ENCODE measurements at places on chromosomes 7 and 10.
A peak's percentile ranks its signal among the peaks of the same experiment; 100 is the strongest.

- no peak for DNase-seq
Measured at GRCh38 chr10:63547628-63548360, 26.6 kb downstream of the REEP3 start.

- DNase-seq = peak; percentile 65
Measured at GRCh38 chr7:131109759-131110296, 217.8 kb upstream of the MKLN1 start.

- DNase-seq = no peak
Measured at GRCh38 chr10:43453266-43453831, 16.4 kb downstream of the ZNF487 start.

DNA sequence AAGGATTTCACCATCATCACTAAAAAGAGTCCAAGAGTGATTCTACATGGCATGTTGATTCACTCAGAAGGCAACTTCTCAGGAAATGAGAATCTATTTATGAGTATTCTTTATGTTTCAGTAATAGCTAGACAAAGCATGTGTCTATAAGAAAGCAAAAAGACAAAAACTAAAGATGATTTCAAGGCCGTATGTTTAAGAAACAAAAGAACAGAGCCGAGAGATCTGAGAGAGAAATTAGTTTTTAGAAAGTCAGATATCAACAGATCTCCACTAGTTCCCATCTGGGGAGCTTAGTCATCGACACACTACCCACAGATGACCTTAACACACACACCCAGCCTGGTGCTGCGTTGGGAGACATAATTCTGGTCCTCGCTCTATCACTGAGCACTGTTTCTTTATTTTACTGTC, 21.0 kb downstream of the PIP4K2A start:
- no peak for DNase-seq

- DNase-seq = no peak
Measured at GRCh38 chr7:104135760-104136558, 71.9 kb downstream of the ORC5 start.

GRCh38 chr7:34837801-34838201, 179.8 kb downstream of the NPSR1 start:
- no peak for DNase-seq

- no peak for DNase-seq
Measured at GRCh38 chr10:72784551-72785351, 92.8 kb downstream of the MCU start.

DNA sequence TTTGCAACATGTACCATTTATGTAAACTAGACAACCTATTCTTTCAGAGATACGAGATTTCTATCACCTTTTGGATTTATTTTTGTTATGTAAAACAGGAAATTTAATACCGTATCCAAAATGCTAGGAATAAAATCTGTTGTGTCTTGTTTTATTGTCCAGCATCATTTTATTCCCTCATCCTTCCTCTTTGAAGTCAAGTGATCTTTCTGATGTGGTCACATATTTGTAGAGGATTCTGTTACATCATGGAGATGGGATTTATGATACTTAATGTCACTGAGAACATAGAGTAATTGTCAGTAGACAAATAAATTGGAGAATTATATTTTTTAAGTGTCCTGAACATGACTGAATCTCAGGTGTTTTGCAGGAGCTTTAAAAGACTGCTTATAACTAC, 64.7 kb downstream of the ZNF277 start:
- DNase-seq = no peak

DNA sequence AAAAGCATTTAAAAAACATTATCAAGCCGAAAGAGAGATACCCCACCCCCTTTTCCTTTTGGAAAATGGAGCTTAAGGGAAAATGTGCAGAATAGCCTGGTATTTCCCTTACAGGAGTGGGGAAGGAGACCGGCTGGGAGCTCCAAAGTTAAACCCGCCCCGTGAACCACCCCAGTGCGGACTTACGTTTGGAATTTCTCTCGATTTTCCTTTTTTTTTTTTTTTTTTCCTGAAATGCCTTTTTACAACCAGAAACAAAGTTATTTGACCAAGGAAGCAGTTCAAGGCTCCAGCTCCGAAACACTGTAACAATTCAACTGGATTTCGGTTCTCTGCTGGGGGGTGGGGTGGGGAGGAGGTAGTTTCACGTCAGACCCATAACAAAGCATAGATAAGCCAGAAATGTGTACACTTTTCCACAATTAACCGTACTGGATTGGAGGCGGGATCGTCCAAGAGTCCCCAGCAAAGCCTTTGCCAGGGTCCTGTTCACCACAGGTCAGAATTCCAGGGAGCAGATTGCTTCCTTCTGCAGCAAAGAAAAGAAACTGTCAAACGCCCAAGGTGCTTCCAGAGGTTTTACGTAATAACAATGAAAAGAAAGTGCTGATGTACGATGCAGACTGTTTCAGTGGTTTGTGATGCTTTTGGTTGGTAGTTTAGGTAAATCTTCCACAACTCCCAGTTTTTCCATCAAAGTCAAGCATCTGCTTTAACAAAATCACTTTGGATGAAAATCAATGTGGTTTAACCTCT, 6.7 kb downstream of the SKIDA1 start:
- DNase-seq = no peak

- DNase-seq = no peak
Measured at GRCh38 chr7:54166419-54166818, 375.8 kb upstream of the VSTM2A start.

GRCh38 chr10:31146491-31147209, 115.0 kb upstream of the ZNF438 start:
- DNase-seq = no peak

DNA sequence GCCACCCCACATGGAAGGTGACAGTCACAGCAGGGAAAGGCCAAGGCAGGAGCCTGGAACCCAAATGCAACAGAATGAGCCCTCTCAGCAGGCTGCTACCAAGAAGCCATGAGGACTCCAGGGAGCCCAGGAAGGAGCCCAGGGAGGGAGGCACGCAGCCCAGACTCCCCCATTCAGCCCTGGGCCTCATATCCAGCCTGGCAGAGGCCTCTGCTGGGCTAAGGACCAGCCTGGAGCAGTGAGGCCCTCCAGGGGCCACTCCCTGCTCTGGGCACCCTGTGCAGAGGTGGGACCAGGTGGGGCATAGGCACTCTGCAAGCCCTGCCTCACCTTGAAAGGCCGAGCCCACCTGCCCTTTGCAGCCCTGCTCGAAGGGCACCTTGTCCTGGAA, 25.8 kb upstream of the ZNF488 start:
- no peak for DNase-seq

- DNase-seq = no peak
Measured at GRCh38 chr10:116763440-116763839, 21.1 kb upstream of the HSPA12A start.

DNA sequence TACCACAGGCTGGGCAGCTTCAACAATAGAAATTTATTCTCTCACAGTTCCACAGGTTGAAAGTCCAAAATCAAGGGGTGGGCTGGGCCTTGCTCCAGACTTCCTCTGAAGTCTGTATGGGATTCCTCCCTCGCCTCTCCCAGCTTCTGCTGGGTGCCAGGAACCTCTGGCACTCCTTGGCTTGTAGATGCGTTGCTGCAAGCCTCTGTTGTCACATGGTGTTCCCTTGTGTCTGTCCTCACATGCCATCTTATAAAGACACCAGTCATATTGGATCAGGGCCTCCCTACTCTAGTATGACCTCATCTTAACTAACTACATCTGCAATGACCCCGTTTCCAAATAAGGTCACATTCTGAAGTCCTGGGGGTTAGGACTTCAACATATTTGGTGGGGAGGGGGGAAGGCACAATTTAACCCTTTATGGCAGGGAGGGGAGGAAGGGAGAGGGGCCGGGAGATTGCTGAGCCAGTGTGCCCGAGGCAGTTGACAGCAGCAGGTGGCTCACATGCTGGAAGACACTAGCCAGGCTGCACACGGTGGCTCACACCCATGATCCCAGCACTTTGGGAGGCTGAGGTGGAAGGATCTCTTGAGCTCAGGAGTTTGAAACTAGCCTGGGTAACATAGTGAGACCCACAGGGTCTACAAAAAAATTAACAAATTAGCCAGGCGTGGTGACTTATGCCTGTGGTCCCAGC, 18.8 kb downstream of the ZNF282 start:
- DNase-seq = no peak

DNA sequence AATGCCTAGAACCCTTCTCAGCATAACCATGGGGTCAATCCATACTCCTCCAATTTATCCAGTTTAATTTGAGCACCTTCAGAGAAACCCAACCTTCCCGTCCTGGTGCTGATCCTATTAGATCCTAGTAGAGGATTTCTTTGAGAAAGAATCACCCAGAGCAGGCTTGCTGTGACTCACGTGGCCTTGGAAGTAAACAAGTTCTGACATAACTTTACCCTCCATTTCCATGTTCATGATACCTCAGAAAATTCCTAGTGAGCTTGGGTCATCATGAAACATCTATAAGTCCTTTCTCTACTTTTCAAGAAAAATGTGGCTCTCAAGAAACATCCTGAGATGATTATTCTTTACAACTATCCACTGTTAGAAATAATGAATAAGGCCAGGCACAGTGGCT, 71.7 kb downstream of the PRLHR start:
- no peak for DNase-seq

DNA sequence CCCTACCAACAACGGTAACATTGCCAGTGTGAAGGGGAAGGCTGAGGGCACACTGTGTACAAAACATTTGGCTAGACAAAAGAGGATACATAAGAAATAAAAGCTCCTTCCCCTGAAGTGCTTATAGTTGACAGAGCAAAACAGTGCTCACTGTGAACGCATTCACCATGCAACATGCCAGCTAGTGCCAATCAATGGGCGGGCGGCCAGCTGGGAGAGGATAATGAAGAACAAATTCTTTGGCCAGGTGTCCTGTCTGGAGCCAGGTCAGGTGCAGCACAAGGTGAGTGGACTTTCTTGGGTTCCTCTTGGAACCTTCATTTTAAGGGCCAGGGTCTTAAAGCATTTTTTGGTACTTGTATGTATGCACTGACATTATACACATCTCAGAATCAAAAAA, 106.1 kb downstream of the ICA1 start:
- DNase-seq = no peak

DNA sequence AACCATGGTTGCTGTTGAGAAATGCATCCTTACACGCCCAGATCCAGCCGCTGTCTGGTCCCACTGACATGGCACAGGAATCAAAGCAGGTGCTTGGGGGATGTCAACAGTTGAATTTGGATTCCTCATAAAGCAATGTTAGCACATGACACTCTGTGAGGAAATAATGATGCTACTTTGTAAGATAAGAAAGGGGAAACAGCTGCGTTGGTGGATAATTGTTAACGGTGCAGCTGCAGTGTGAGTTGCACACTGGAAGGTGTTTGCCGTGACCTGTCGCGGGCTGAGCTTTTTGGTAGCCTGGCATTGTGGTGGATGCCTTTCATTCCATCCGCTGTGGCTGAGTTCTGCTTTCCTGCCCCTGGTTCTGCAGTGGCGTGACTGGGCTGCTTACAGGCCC, 113.9 kb downstream of the MGMT start:
- no peak for DNase-seq

GRCh38 chr10:122307669-122308416, 36.7 kb downstream of the BTBD16 start:
- DNase-seq = no peak

GRCh38 chr10:126387041-126387921, 996 bp downstream of the ADAM12 start:
- DNase-seq = no peak

DNA sequence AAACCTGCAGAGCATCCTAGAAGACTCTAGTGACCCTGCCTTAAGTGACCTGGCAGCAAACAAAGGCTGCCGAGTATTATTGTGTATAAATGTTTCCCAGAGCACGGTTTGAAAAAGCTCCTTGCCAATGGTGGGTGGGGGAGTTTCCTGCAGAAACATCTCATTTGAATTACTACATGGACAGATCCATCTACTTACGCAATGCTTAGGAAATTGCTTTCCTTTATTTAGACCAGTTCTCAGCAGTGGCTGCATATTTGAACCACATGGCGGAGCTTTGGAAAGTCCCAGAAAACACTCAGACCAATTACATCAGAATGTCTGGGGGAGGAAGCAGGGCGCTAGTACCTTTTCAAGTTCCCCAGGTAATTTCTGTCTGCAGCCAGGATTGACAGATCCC, 560.9 kb downstream of the SDK1 start:
- DNase-seq = no peak

DNA sequence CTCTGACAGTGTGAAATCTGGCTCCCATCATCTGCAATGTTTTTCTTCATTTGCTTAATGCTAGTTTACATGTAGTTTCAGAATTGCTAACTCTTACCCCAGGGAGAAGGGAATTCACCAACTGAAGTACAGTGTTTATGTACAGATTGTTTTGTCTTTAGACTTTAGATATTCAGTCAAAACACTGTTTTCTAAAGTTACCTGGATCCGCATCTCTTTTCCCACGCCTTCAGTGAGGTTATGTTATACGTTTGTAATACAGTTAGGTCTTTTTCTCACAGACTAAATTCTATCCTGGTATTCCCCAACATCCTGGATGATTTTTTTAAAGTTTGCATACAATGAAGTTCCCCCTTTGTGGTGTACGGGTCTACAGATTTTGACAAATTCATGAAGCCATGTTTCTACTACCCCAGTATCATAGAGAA, 3.2 kb upstream of the LYZL1 start:
- DNase-seq = no peak

DNA sequence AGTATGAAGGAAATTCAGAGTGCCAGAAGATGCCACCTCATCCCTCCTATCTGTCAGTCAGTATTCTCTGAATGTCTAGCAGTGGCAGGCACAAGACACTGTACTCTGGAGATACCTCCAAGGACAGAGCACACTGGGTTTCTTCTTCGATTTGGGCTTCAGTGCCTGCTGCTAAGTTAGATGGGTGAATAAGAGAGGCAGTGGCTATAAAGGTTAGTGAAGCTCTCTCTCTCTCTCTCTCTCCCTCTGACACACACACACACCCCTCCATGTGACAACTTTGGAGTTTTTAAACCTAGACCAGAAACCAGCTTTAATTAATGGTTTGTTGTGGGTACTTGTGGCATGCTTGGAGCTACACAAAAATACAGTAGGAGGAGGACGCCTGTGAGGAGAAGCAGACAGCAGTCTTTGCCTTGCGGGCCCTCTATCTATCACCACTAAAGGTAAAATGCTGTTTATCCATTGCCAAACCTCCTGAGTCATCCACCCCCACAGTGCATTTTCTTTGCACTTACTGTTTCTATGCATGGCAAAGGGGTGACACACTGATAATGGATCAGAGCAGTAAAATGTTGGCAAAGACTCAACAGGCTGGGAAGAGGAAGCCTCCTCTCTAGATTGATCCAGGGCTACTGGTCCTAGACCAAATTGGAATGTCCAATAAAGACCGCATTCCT, 102.5 kb downstream of the TRIL start:
- no peak for DNase-seq

DNA sequence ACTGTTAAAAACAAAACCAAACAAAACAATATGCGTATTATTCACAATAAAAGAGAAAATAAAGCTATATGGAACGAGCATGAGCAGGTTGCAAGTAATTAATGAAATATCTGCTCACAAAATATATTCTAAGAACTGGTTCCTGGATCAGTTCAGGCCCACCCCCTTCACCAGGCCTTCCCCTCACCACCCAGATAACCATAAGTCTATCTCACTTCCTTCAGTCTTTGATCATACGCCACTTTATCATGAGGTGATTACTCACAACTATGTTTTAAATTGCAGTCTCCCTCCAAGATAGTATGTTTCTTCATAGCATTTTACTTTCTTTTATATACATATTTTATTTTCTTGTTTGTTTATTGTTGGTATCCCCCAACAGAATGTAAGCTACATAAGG, 263.1 kb upstream of the HGF start:
- DNase-seq = no peak

GRCh38 chr10:112799726-112800510, 150.1 kb upstream of the TCF7L2 start:
- DNase-seq = no peak

- no peak for DNase-seq
Measured at GRCh38 chr7:20735346-20736065, 51.2 kb downstream of the SP8 start.
